ENCODE measurements at places on chromosomes 4 and X.
A peak's percentile ranks its signal among the peaks of the same experiment; 100 is the strongest.

DNA sequence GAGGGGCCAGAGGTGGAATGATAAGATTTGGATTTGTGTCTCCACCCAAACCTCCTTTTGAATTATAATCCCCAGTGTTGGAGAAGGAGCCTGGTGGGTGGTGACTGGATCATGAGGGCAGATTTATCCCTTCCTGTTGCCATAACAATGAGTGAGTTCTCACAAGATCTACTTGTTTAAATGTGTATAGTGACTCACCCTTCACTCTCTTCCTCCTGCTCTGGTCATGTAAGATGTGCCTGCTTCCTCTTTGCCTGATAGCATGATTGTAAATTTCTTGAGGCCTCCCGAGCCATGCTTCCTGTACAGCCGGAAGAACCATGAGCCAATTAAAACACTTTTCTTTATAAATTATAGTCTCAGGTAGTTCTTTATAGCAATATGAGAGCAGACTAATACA is 348.6 kb downstream of the AR start:
- DNase-seq: no peak

- peak; percentile 24 for DNase-seq
Measured at GRCh38 chr4:118112117-118113046, 78.1 kb downstream of the NDST3 start.

GRCh38 chr4:155543126-155543765 is 123.4 kb upstream of the GUCY1A1 start:
- peak; percentile 11 for DNase-seq

DNA sequence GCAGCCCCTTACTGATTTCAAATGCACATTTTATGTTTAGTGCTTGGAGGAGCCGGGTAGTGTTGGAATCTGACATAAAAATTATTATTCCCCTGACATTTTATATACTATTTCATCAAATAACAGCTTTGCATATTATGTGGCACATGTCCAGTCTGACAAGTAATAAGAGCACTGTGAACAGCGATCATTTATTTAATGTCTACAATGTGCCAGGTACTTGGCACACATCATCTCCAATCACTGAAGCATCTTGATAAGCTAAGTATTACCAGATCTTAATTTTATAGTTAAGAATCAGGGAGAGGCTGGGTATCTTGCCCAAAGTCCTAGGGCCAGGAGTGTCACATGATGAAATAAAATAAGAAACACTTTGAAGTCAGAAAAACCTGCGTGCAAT is 197.2 kb downstream of the NR3C2 start:
- DNase-seq: no peak

GRCh38 chr4:39346856-39347519 is 19.2 kb downstream of the RFC1 start:
- DNase-seq: no peak

DNA sequence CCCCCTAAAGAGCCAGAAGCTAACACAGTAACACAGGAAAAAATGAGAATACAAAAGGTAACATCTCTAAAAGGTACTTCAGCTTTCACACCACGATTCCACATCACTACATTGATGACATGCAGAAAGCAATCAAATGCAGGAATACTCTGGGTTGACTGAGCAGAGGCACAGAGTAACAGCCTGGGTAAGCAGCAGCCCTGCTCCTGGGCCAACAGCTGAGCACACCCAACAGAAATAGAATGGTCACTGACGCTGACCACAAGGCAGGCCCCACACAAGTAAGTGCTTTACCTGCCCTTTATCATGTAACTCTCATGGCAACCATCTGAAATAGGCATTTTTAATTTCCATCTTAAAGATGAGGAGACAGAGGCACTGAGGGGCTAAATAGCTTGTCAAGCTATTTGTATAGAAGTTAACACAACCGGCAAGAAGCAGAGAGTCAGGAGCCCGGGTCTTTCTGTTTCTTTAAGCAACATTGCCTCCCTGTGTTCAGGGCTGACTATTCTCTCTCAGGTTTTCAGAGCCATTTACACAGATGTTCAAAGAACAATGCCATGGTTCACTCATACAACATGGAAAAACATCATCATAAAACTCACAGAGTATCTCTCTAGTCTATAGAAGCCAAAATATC is 168.9 kb downstream of the ZNF674 start:
- DNase-seq: peak; percentile 55

DNA sequence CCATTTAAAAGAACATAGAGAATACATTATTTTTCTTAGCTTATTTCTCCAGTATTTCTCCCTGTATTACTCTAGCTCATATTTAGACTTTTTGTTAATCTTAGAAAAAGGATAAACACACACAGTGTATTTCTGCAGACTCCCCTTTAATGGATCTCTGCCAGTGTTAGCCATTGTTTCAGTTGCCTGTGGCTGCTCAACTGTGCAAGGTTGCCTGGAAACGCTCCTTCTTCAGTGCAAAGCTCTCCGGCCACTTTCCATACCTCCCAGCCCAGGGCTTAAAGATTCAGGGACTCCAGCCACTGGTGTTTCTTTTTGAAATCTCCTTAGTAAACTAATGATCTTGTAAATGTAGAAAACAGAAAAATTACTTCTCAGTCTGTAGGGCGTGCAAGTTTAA is 104.9 kb downstream of the SLIT2 start:
- no peak for DNase-seq

DNA sequence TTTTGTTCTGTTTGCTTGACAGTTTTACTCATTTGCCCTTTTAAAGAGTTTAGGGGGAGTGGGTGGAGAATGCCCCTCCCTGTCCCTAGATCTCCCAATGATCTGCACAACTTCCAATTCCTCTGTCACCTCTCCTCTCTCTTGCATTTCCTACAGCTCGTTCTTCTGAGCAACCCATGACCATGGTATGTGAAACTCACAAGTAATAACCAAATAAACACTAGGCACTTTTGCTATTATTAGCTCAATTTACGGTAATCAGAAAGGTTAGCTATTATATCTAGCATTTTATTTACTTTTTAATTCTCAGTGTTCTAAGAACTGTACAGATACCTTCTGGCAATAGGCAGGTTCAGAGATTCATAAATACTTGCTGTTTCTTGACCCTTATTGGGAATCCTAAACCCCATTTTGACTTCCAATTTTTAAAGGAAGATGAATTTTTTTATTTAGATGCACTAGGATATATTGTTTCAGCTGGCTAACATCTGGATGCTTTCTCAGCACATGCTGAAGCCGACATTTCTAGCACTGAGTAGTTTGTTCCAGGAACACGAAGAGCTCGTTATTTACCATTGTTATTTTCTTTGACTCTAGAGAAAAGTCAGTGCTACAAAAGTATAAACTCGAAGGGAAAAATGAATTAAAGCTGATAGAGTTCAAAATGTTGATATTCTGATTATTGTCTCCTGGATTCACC is 194.7 kb upstream of the TLL1 start:
- no peak for DNase-seq

GRCh38 chrX:35150052-35150451 is 207.5 kb downstream of the FAM47B start:
- no peak for DNase-seq

DNA sequence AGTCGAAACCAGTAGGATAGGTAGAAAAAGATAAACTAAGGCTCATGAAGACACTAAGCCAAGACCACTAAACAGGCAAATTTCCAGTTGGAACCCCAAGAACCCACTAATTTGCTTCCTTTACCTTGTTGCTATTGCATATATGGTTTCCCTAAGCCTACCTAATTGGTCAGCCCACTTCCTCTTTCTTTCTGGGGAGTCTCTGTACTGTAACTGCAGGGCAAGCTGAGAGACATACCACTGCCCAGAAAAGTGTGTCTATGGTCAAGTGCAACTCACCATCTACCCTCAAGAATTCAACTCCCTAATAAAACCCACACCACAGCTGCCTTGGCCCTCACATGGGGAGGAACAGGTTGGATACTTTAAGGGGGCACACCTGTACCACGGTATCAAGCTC is 28.6 kb downstream of the IDS start:
- DNase-seq: no peak
